ENCODE measurements at places on chromosomes 3 and 15. TPM values are rescaled to one million over a fixed set of nuclear protein-coding genes. Genes with fewer than 3 reads are reported as not detected.

The ACTC1 gene
- not detected for total RNA-seq

DNA sequence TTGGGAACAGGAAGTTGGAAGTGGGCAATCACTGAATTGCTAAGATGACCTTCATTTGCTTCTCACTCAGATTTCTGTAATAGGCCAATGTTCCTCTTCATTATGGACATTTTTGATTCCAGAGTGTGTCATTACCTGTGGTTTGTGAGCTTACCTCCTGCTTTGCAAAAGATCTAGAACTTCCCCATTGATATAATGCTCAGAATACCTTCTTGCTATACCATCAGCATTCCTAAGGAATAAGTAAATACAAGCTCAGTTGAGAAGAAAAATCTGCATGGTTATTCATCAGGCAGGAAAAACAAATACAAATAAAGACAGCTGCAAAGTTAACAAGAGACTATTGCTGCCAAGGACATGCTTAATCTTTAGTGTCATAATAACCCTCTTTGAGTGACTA lies 5.6 kb upstream of the RPL14 start:
- DNase-seq = no peak

GRCh38 chr15:42274702-42274989 lies 1.4 kb upstream of the TMEM87A start:
- DNase-seq = peak; percentile 17

GRCh38 chr3:12966847-12967605 lies 106.2 kb downstream of the IQSEC1 start:
- no peak for DNase-seq

GRCh38 chr3:192904632-192905289 lies 12.9 kb downstream of the MB21D2 start:
- no peak for DNase-seq

The LTF gene
- total RNA-seq = 0.13 TPM

The SAMMSON gene
- total RNA-seq = 1.3 TPM

DNA sequence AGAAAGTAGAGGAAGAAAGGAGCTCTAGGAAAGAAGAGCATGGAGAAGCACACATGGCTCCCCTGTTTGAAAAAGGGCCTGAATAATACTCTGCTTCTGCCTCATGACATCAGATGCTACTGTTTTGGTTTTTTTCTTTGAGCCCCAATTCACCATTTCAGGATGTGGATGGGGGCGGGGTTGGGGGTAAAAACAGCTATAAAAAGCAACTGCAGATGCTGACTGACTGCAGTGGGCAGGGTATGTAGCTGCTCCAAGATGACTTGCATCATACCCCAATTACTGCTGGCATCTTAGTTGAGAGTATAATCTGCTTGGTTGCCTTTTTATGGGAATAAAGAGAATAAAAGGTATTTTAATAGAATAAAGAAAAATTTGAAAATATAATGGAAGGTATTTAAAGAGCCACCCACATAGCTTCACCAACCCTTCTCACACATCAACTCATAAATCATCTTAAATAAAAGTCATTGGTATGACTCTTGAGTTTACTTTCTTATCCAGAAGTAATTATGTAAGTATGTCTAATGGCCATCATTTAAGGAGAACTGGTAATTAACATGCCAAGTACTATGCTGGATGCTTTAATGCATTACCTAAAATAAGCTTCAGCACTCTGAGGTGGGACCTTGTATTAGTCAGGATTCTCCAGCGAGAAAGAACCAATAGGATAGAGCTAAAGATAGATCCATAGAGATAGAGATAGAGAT lies 36.4 kb upstream of the TMEM45A start:
- no peak for DNase-seq

GRCh38 chr3:72015463-72015862 lies 230.5 kb upstream of the PROK2 start:
- peak; percentile 43 for DNase-seq

DNA sequence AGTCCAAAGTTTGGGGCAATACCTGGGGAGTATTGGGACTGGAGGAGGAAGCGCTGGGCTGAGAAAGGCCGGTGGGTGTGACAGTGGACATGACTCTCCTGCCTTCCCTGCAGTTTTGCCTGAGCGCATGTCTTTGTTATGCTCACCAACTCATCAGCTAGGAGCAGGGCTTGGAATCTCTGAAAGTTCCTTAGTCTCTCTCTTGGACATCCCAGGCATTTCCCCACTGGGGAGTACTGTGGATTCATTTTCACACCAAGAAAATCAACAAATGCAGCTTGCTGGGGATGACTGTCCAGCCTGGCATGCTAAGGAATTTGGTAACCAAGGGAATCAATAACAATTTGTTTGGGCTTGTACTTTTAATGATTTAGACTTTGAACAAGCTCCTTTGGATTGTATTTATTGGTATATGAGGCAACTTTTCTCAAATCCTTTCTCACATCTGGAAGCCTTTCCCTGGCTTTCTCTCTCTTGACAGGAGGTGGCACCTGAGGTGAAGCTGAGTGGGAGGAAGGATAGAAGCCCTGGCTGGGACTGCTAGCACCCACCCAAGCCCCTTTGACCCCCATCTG lies 48.5 kb upstream of the CHST2 start:
- DNase-seq = no peak

DNA sequence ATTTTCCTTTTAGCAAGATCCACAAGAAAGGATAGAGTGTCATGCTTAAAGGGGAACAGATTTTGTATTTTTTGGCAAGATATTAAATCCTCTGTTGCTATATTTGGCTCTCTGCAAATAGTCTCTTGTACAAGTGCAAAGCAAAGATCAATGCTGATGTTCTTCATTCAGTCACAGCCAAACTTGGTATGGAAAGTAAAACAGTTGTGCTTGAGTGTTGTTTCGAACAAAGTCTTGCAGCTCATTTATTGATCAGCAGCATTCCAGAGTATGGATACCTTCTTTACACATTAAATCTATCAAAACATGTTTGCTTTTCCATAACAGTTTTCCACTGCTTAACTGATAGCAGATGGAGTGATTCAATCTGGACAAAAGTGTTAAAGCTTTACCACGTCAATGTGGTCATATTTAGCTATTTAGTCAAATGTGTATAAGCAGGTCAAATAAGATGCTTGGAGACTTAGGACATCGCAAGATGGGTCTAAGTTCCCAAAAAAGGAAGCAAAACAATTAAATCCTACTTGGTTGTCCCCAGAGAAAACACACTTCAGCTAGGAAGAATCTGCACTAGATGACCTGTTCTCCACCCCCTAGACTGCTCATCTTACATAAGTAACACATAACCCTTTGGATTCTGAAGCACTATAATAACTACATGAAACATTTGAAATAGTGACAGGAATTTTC lies 52.4 kb downstream of the VGLL3 start:
- no peak for DNase-seq

The MESP2 gene
- total RNA-seq = 0.47 TPM

The ARGFX gene
- total RNA-seq = not detected

DNA sequence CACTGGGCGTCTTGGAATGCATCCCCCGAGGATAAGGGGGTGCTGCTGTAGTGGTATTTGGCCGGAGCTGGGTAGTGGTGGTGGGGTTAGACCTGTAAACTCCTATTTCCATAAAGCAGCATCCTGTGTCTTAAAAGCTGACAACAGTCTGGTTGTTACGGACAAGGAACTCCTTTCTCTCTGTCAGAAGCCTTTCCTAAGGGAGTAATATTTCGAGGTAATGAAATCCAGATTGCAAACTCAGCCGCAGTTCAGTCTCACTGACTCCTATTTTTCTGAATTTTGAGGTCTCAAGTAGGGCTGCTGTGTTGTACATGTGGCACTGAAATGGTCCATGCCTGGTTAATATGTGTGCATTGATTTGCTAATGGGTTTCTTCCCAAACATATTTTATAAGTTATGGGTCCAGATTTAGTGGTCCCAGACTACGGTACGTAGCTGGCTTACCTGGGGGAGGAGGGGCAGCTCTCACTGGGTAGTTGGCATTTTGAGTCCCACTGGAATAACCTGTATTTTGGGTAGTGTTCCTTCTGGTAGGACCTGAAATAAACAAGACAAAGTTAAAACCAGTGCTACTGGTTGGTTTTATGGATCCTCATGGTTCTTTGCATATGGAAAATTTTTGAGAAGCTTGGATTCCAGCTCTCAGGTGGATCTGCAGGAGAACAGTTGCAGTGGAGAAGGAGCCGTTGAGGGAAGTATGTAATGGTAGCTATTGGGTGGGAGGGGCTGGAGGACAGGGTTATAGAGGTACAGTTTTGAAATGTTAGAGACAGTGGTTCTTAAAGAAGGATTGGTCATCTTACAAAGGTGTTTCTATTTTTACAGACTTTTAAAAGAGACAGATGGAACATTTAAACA lies 48.6 kb upstream of the LDHAL6B start:
- DNase-seq = no peak

The PCOLCE2 gene
- 1.0 TPM for total RNA-seq

GRCh38 chr3:121835465-121835801 lies 424 bp downstream of the EAF2 start:
- DNase-seq = peak; percentile 5

DNA sequence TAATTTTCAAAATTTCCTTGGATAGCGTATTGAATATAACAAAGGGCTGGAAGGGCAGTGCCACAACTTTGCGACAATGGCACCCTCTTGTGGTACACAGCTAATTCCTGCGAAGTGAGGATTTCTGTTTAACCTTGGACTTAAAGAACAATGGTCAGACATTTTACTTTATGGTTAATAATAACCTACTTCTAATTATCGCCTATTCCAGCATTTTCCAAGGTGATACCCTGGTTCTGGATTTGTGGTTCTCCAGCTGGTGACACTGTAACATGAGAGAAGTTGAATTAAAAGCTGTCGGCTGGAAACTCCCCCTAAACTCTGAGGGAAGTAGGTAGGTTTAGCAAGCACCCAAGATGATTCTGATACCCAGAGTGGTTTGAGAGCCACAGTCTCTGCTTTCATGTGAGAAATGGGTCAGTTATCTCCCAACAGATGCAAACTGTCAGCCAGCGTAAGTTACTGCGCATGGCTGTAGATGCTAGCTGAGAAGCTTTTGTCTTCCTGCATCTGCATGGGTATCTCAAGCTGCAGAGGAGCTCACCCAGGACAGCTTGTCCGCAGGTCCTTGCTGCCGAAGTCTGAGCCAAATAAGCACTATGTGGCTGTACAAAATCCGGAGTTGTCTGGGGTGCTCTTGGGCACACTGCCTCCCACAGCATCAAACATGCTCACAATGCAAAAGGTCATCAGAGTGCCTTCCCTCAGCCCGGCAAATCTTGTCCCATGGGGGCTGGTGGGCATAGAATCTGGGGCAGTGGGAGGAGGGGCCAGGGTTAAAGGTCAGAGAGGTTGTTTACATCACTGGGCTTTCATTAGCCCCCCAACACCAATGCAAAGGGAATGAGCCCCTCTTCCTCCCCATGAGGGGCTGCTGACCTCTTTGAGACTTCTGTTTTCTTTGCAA lies 6.6 kb upstream of the CHSY1 start:
- peak; percentile 43 for DNase-seq

The MGLL gene
- 0.18 TPM for total RNA-seq

The CFAP91 gene
- total RNA-seq = not detected

GRCh38 chr3:62805580-62806277 lies 69.5 kb downstream of the CADPS start:
- DNase-seq = no peak

DNA sequence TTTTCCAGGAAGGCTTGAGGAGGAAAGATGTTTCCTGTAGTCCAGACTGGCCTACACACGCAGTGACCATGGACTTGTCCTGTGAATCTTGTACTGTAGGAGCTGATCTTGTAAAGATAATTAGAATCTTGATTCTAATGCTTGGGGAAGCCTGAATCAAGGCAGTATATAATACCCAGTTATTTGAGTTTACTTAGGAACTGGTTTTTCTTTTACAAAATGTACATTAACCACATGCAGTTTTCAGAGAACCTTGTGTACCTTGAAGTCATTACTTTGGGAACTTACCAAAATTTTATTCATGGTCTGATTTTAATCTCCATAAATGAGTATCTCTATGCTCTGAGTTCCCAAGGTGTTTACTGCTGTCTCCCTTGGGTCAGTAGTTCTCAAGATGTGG lies 439.9 kb upstream of the AZI2 start:
- no peak for DNase-seq

DNA sequence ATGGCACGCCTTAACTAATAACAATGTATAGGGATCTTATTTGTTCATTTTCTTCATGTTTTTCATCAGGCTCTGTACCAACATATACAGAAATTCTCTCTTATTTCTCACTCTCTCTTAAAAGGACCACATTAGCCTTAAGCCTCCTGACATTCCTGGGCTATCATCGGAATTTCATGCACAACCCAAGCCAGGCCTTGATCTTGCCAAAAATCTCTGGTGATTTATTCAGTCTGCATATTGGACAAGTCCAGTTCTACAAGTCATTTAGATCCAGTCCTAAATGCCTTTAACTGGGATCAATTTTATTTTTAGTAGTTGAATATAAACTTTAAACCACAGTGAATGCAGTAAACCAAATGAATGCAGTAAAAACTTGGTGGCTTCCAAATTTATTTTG lies 385.4 kb downstream of the MECOM start:
- DNase-seq = no peak

DNA sequence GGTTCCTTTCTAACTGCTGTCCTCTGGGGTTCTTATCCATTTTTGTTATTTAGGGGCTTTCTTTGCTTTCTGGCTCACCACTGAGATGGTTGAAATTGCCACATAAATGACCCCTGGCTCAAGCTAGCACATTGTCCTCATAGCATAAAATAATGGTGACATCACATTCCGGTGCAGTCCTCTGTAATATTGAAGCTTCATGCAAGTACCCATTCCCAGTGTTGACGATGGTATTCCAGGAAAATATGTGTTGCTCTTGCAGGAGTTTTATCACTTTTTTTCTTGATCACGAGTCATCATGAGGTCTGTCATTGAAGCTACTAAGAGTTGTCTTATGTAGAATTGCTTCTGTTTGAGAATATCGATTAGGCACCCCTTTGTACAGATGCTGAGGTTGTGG lies 56.1 kb downstream of the CRTC3 start:
- no peak for DNase-seq

DNA sequence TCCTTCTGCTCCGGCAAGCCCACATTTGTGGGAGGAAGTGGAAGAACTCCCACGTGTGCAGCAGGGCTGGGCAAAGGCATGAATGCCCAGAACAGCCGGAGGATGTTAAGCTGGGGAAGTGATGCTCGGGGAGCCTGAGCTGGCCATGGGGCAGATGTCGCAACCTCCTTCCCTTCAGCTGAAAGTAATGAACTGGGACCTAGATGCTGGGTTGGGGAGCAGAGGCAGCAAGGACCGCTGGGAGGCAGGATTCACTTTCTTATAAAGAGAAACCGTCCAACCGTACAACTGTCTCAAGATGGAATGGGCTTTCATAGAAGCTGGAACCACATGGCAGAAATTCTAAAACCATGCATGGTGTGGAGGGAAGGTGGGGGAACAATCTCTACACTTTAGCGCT lies 290.9 kb downstream of the OCA2 start:
- peak; percentile 17 for DNase-seq

DNA sequence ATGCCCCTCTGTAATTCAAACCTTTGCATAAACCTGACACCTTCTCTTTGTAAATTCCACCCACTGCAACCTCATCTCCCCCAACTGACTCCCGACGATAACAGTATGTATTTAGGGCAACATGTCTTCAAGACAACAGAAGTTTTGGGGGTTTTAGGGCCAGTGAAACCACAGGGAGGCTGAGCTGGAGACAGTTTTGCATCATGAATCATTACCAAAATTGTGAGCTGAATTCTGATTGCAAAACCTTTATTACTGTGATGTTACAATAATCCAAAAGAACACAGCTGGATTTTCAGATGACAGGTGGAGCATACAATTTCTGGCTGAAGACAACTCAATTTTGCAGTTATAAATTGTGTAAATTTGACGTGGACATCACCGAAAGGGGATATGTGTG lies 281.3 kb upstream of the TTC14 start:
- no peak for DNase-seq

Data from K562 (cell line).